ENCODE measurements at places on chromosomes 16 and 17. TPM values are rescaled to one million over a fixed set of nuclear protein-coding genes. Genes with fewer than 3 reads are reported as not detected.

DNA sequence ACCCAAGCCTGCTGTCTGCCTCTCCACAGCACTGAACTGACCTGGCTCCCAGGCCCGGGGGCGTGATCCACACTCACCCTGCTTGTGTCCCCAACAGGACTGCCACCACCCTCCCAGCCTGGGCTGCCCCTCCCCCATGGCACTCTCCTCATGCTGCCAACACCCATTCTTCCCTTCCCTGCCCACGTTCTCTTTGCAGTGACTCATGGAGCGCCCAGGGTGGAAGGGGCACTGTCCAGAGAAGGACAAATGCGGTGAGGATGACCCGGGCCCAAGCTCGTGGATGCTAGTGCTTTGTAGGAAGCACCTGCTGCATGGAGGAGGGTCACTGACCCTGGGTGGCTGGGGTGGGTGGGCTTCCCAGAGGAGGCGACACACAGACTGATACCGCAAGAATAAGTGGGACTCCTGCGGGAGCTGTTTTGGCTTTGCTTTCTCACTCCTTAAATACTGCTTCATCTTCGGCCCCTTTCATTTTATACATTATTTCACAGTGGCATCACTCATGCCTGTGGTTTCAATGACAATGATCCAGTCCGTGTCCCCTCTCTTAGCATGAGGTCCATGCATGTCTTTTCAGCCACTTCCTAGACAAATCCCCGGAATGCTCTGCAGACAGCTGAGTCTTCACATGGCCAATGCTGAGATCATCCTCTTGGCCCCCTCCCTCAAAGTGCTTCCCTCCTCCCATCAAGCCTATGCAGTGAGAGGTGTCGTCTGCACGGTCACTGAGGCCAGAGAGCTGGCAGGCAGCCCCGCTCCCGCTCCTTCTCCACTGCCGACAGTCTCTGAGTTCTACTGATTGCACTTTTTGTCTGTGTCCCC, 17.6 kb downstream of the CDK5R1 start:
- DNase-seq = peak; percentile 84

- peak; percentile 38 for DNase-seq
These were observed 10.6 kb upstream of the MEFV start for GRCh38 chr16:3266873-3267537.

DPEP3 gene
- not detected for total RNA-seq

REXO5 gene
- total RNA-seq = 10.2 TPM

MAP1LC3B gene
- total RNA-seq = 35.9 TPM

GRCh38 chr17:48228720-48229119, 121.2 kb downstream of the SNX11 start:
- no peak for DNase-seq

SLC7A6OS gene
- 12.9 TPM for total RNA-seq

DNA sequence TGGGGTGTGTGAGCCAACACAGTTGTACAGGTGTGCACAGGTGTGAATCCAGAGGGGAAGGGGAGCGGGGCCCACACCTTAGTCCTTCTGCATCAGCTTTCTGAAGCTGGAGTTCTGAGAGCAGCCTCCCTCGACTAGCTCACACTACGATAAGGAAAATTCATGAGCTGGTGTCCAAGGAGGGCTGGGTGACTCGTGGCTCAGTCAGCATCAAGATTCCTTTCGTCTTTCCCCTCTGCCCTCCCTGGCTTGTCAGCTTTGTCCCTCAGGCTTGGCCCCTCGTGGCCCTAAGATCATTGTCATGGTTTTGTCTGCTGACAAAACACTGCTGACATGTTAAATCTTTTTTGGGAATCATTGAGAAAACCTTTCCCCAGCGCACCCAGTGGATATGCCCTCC, 47.5 kb downstream of the OR1D5 start:
- DNase-seq = no peak

DNA sequence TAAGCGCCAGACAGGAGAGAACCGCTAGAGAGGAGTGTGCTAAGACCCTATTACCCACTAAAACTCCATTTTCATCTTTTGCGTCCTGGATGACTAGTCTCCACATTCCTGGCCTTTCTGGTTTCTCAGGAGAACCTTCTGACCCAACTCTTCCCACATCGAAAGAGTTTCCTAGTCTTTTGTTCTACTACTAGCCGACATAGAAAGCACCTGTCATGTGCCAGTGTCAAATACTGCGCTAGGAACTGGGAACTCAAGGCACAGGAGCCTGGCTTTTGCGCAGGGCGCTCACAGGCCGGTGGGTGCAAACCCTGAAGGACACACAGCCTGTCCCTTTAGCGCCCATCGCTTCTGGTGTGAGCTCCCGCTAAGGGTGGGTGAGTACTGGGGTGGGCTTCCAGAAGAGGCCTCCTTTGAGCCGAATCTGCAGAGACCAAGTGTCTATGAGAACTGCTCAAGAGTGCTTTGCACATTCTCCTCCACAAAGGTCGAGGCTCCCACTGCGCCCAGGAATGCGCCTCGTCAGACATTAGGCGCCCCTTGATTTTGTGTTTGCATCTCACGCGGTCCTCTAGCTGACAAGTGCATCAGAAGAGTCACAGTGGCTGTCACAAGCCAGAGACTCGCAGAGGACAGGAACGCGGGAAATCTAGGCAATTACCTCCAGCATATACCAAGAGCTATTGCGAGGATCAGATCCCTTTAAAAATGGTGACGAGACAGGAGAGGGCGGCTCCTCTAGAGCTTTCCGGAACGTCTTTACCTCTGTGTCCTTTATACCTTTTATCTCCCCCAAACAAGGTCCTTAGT, 2.0 kb upstream of the PSMB3 start:
- DNase-seq = peak; percentile 35

PIPOX gene
- total RNA-seq = 1.2 TPM

DNA sequence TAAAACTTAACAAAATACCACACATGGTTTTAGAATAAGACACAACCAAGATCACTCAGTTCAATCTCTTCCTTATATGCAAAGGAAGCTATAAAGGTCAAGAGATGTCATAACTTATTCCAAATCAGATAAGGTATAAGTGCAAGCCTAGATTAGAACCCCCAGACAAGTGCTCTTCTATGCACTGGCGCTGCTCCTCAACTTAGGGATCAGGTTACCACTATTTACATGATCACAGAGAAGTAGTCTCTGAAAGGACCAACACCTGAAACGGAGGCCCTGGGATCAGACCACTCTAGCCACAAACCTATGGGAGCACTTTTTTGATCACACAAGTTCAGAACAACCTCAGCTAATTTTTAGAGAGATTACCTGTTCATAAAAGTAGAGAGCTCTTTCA, 16.6 kb downstream of the COPS3 start:
- DNase-seq = no peak

DNA sequence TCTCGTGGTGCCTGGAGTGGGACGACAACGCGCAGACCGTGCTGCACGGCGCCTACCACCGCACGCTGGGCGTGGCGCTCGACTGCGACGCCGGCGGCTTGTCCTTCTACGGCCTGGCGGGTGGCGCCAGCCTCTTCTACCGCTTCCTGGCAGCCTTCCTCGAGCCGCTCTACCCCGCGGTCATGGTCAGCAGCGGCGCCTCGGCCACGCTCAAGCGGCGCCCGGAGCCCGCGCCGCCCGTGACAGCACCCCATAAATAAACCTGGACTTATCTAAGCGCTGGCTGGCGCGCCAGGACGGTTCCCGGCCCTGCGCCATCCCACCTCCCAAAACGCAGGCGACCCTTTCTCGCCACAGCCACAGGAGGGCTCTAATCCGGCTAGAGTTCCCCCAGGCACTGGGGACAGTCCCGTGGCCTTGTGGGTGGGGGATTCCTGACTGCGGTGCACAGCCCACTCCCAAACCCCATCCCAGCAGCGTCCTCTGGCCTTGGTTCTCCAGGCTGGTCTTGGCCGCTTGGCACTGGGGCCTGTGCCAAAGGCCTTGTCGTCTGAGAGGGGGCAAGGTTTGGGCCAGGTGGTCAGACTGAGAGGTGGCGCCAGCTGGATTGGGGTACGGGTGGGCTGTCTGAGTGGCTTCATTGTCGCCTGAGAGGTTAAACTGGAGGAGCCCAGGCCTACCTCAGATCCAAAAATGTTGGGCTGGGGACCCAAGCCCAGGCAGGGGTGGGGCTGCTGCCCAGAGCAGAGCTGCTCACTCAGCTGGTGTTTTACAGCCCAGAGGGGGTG, 10.1 kb upstream of the SLC16A5 start:
- peak; percentile 66 for DNase-seq

DNA sequence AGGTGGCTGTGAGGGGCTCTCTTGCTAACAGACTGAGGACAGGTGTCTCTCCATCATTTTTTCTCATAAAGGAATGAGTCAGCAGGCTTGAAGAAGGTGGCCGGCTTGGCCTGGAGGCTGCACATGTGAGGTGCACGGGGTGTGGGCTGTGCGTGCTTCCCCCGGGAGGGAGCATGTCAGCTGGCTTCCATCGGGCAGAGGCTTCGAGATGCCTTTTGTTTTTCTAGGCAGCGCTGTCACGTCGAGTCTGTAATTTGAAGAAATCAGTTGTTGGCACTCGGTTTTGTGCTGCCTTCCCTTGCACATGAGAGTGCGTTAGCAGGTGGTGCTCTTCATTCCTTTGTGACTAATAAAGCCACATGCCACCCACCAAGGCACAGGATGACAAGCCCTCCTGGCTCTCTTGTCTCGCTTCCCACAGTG, 89.7 kb downstream of the NPIPB11 start:
- DNase-seq = no peak

SLC35G6 gene
- total RNA-seq = not detected

MLX gene
- total RNA-seq = 30.2 TPM

GRCh38 chr16:54812229-54812628, 118.4 kb upstream of the IRX5 start:
- DNase-seq = no peak

DNA sequence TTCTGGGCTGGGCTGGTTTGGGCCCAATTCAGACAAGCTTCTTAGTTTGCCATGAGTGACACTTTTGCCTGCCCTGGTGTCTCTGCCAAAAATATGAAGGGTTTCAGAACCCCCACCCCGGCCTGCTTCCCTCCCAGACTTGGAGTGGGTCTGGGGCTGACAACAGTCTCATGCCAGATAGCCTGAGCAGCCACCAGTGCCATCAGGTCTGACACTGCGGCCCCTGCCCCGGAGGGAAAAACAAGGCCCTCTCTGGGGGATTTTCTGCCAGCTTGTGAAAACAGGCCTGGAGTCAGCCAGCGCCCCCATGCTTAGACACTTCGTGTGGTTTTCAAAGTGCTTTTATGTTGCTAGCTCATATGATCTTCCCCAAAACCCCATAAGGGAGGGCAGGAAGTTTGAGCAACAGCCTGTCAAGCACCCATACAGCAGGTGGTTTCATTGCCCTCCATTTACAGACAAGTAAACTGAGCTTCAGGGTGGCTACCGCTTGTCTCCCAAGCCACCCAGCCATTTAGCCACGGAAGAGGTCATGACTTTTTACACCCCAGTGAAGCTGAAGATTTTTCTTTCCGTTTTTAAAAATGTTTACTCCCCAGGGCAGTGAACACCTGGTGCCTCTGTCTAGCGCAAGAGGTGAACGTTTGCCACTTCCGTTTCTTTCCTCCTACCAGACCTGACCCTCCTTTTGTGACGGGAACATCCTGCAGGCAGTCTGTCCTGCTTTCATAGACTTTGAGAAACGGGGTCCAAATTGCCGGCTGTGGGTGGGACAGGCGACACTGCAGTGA, 300.6 kb downstream of the SEC14L1 start:
- DNase-seq = no peak

OTOP2 gene
- total RNA-seq = not detected

DNA sequence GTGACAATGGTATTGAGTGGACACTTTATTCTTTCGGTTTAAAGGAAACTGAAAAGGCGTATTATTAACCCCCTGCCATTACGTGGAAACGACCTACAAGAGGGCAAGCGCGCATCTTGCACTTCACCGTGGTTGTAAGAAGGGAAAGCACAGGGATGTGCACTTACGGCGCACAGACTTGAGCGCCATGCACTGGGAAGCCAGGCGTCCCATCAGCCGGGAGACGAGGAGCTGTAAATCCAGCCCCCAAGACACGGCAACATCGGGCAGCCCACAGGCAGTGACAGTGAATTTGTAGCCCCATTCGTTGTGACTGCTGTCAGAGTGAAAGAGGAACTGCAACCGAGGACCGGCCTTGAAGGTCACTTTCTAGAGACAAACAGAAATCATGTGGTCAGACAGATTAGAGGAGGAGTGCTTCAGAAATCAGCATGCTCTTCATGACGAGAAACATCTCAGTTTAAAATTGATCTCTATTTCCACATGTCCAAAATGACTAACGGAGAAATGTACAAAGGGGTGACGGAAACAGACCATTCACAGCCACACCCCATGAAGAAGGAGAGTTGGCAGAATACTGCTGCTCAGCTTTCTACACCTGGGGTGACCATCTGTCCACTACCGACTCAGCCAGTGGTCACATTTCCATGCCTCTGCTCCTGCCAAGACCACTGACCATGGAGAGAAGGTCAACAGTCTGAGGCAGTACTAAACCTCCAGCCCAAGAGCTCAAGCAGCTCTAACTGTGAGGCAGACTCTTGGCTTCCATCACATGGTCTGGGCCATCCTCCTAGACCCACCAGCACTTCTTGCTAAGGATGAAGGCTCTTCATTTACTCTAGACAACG, 68.6 kb downstream of the ZZEF1 start:
- DNase-seq = no peak

OR4D1 gene
- total RNA-seq = not detected

DNA sequence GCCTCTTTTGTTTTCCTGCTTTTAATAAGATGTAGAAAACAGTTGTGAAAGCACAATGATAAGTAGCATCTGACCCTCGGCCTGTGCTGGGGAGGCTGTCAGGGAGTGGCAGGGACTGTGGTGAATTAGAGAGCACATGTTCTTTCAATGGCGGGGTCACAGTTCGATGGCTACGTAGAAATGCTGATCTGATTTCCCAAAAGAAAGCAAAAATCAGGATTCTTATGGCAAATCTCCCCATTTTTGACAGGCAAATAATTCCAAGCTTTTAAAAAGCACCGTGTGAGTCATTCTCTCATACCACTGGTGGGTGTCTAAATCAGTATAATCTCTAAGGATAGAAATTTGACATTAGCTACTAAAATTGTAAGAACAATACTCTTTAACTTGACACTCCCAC, 4.2 kb upstream of the MAPK7 start:
- DNase-seq = no peak

DNA sequence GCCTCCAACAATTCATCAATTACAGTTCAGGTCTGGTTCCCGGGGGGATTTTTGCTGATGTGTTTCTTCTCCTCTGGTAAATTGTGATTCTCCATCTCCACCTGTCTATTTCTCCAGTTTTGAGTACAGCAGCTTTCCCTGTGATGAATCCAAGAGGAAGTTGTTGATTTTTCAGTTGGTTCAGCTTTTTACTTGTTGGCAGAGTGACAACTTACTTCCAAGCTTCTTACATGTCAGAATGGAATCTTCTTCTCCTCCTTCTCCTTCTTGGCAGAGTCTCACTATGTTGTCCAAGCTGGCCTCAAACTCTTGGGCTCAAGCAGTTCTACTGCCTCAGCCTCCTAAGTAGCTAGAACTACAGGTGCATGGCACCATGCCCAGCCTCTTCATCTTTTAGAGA, 33.4 kb upstream of the TMEM92 start:
- DNase-seq = peak; percentile 67

GRCh38 chr16:17529982-17530760, 59.4 kb upstream of the XYLT1 start:
- DNase-seq = no peak

NME1 gene
- total RNA-seq = 30.7 TPM

- DNase-seq = no peak
These were observed 5.1 kb upstream of the TRIM25 start for GRCh38 chr17:56918916-56919315.

GRB7 gene
- 11.4 TPM for total RNA-seq

KRT25 gene
- not detected for total RNA-seq

All from tongue (tissue), 3 donors.